ENCODE measurements at places on chromosomes 4 and X. TPM values are rescaled to one million over a fixed set of nuclear protein-coding genes. Genes with fewer than 3 reads are reported as not detected.

DNA sequence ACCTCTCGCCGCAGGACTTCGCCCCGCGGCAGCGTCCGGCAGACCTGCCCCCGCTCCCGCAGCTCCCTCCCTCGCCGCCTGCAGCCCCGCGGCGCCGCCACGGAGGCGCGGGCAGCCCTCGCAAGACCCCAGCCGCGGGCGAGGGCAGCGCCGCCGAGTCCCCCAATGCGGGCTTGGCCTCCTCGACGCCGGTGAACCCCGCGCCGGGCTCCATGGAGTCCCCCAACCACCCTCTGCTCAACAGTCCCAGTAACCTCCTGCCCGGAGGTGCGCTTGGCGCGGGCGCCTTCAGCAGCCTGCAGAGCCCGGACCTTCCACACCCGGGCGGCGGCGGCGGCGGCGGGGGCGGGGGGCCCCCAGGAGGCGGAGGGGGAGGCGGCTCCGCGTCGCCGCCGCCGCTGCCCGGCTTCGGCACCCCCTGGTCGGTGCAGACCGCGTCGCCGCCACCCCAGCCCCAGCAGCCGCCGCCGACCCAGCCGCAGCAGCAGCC is 1.2 kb downstream of the CPEB2 start:
- H3K36me3 ChIP-seq: peaks cover 10% of the 10 kb centered on the region
- peaks cover 28% of the 10 kb centered on the region for H3K4me1 ChIP-seq
- H3K27me3 ChIP-seq: no peaks in the 10 kb centered on the region
- DNase-seq: peak; percentile 48
- H3K4me3 ChIP-seq: peak overlapping the region; percentile 86

DNA sequence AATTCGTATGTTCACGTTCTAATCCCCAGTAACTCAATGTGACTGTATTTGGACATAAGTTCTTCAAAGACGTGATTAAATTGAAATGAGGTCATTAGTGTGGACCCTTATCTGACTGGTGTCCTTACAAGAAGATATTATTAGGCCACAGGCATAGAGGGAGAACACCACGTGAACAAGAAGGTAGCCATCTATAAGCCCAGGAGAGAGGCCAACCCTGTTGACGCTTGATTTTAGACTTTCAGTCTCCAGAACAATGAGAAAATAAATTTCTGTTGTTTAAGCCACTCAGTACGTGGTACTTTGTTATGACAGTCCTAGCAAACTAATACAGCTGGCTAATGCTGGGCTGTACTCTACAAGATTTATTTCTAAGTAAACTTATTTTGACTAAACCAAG is 1.5 kb upstream of the EIF1AX start:
- H3K27ac ChIP-seq: no peak overlapping the region
- H3K36me3 ChIP-seq: peaks cover 2% of the 10 kb centered on the region
- DNase-seq: no peak

GRCh38 chr4:167183036-167183435 is 51.3 kb downstream of the SPOCK3 start:
- H3K4me1 ChIP-seq: no peaks in the 10 kb centered on the region
- no peak overlapping the region for H3K4me3 ChIP-seq
- no peak for DNase-seq
- no peaks in the 10 kb centered on the region for H3K36me3 ChIP-seq
- H3K27me3 ChIP-seq: no peaks in the 10 kb centered on the region

DNA sequence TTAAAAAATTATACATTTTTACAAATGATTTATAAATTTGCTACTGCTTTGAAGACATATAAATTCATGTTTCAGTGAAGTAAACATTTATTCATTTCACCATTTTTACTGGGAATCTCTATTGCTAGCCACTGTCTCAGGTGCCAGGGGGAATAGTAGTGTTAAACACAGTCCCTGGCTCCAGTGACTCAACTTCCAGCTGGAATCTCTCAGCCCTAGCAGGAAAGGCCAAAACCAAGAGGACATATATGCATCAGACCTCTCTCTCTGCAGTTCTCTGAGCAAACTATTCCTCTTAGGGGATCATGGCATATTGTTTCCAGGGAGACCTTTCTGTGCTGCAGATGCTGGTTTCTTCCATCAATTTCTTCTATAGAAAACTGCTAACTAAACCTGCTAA is 1009.0 kb upstream of the LCORL start:
- no peak for DNase-seq
- no peak overlapping the region for H3K27ac ChIP-seq
- H3K27me3 ChIP-seq: no peaks in the 10 kb centered on the region
- H3K4me3 ChIP-seq: no peak overlapping the region

- DNase-seq: no peak
- H3K27ac ChIP-seq: no peak overlapping the region
- H3K36me3 ChIP-seq: no peaks in the 10 kb centered on the region
- H3K4me3 ChIP-seq: no peak overlapping the region
Measured at GRCh38 chrX:43211570-43211969, 433.6 kb upstream of the PPP1R2C start.

GRCh38 chr4:27272217-27272616 is 411.6 kb downstream of the STIM2 start:
- H3K27me3 ChIP-seq: no peaks in the 10 kb centered on the region
- DNase-seq: no peak
- H3K36me3 ChIP-seq: no peaks in the 10 kb centered on the region
- H3K27ac ChIP-seq: no peak overlapping the region
- H3K4me3 ChIP-seq: no peak overlapping the region

DNA sequence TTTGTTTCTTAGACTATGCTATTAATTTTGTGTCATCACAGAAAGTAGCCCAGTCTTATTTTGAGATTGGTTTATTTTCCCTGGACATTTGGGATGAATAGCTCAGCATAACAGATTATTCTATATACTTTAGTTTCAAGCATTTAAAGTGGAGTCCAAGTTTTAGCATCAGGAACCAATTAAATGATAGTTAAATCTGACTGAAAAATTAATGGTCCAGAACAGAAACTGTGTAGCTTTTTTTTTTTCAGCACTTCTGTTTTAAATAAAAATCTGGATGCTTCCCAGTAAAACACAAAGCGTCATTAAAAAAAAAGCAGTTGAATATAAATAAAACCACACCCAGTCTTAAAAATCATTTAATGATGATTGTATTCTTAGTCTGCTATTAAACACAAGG is 59.4 kb upstream of the PITX2 start:
- no peaks in the 10 kb centered on the region for H3K4me1 ChIP-seq
- no peaks in the 10 kb centered on the region for H3K36me3 ChIP-seq

DNA sequence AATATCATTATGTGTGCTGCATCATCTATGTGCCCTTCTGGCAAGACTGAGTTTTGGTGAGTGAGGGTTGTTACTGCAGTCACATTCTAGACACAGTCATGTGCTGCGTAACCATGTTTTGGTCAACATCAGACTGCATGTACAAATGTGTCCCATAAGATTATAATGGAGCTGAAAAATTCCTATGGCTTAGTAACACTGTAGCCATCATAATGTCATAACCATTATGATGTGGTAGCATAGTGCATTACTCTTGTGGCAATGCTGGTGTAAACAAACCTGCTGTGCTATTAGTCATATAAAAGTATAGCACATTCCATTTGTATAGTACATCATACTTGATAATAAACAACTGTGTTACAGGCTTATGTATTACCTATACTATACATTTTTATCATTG is 198.1 kb upstream of the NUDT6 start:
- H3K36me3 ChIP-seq: no peaks in the 10 kb centered on the region
- H3K27me3 ChIP-seq: no peaks in the 10 kb centered on the region
- no peak for DNase-seq
- no peak overlapping the region for H3K4me3 ChIP-seq

- H3K27me3 ChIP-seq: no peaks in the 10 kb centered on the region
- H3K4me3 ChIP-seq: peak overlapping the region; percentile 25
- no peaks in the 10 kb centered on the region for H3K36me3 ChIP-seq
- no peak for DNase-seq
- no peak overlapping the region for H3K27ac ChIP-seq
Measured at GRCh38 chrX:129653971-129654651, 645 bp downstream of the APLN start.

DNA sequence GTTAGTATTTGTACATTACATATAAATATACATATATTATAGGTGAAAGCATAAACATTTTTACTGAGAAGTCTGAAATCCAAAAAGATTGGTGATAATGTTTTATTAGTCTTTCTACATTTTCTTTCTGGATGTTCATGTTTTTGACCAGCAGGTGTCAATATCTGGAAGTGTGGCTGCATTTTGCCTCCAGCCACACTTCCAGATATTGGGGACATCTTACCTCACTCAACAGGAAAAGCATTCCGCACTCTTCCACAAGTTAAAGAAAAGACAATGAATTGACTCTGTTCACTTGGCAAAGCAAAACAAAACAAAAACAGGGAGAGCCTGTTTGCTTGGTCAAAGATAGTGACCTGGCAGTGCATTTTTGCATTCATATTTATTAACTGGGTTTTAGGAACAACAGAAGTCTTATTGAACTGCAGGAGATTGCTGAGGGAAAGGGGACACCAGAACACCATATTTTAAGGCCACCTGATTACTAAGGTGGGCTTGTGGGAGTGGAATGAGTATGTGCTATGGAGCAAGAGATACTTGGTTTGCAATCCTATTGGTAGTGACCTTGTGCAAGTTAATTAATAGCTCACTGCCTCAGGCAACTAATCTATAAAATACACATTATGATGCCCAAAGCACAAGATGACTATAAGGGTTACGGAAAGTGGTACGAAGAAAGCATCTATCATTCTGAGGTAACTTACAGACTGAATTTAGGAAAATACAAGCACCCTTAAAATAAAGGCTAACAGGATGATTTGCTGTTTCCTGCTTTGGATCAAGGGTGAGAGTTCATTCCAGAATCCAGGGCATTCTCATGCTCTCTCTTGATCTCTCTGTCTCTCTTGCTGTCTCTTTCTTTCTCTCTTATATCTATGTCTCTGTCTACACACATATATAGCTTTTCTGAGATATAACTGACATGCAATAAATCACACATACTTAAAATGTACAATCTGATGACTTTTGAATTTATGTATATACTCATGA is 389.9 kb upstream of the EMCN start:
- H3K4me1 ChIP-seq: no peaks in the 10 kb centered on the region
- no peaks in the 10 kb centered on the region for H3K27me3 ChIP-seq
- no peaks in the 10 kb centered on the region for H3K36me3 ChIP-seq
- DNase-seq: no peak
- H3K27ac ChIP-seq: no peak overlapping the region

DNA sequence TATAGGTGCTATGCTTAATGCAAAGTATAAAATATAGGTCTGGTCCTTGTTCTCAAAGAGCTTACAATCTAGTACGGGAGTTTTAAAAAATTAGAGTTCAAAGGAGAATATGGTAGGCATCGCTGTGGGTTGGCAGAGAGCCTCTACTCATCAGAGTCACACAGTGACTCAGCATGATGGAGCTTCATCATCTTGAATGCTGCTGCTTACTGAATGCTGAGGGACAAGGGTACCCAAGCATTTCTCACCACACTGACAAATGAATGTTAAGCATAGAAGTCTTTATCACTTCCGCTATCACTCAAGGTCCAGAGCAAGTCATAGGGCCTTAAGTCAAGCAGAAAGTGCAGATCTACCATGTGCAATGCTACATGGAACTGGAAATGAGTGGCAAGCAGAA is 268.6 kb upstream of the IGFBP7 start:
- no peak for DNase-seq
- H3K4me3 ChIP-seq: no peak overlapping the region
- H3K36me3 ChIP-seq: no peaks in the 10 kb centered on the region
- H3K4me1 ChIP-seq: no peaks in the 10 kb centered on the region

- no peak overlapping the region for H3K27ac ChIP-seq
- no peaks in the 10 kb centered on the region for H3K27me3 ChIP-seq
- no peaks in the 10 kb centered on the region for H3K4me1 ChIP-seq
- no peak overlapping the region for H3K4me3 ChIP-seq
Measured at GRCh38 chrX:69293776-69294601, 128.7 kb upstream of the PJA1 start.

- no peak for DNase-seq
- no peaks in the 10 kb centered on the region for H3K36me3 ChIP-seq
- H3K4me3 ChIP-seq: no peak overlapping the region
- H3K4me1 ChIP-seq: no peaks in the 10 kb centered on the region
Measured at GRCh38 chrX:147893741-147894140, 18.0 kb upstream of the FMR1 start.

GRCh38 chr4:4764558-4764905 is 94.9 kb upstream of the MSX1 start:
- H3K4me3 ChIP-seq: no peak overlapping the region
- no peak for DNase-seq
- no peaks in the 10 kb centered on the region for H3K4me1 ChIP-seq
- H3K36me3 ChIP-seq: no peaks in the 10 kb centered on the region

DNA sequence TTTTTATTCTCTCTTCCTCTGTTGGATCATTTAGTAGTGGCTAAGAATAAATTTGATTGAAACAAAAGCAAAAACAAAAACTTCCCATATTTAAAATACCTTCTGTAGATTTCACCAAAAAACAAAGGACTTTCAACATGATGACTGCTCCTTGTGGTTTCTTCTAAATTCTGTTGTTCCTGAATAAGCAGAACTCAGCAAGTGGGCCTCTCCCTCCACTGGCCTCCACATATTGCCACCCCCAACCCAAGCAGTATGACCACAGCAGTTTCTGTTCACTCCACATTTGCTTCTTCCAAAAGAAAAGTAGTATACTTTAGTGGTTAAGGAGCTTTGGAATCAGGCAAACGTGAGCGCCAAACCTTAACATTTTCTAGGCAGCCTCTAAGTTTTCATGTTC is 114.7 kb downstream of the COX18 start:
- H3K4me3 ChIP-seq: no peak overlapping the region
- no peak overlapping the region for H3K27ac ChIP-seq
- no peaks in the 10 kb centered on the region for H3K27me3 ChIP-seq
- H3K4me1 ChIP-seq: no peaks in the 10 kb centered on the region

GRCh38 chr4:7793186-7793585 is 146.5 kb downstream of the AFAP1 start:
- H3K4me3 ChIP-seq: no peak overlapping the region
- no peaks in the 10 kb centered on the region for H3K27me3 ChIP-seq
- DNase-seq: no peak
- peaks cover 5% of the 10 kb centered on the region for H3K4me1 ChIP-seq
- H3K27ac ChIP-seq: no peak overlapping the region

DNA sequence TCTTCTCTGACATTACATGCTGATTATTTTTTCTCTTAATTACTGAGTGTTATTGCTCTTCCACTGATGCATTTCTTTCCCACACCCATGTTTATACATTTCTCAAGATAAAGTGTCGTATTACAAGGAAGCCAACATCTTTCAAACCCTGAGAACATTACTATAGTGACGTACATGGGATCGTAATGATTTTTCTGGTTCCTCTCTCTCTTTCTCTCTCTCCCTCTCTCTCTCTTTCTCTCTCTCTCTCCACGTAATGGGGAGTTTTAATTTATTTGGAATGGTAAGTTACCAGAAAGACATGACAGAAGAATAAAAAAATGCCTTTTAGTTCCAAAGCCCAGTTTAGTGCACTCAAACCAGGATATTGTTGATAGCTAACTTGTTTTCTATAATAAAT is 40.4 kb upstream of the MAPK10 start:
- H3K36me3 ChIP-seq: no peaks in the 10 kb centered on the region
- no peaks in the 10 kb centered on the region for H3K4me1 ChIP-seq
- no peak overlapping the region for H3K27ac ChIP-seq
- no peak for DNase-seq
- H3K27me3 ChIP-seq: no peaks in the 10 kb centered on the region

Gene ALAS2
- 2.2 TPM for total RNA-seq

Gene MTNR1A
- not detected for total RNA-seq

Gene PGAM4
- not detected for total RNA-seq

Gene SPANXA2
- not detected for total RNA-seq

Gene TRPC5OS
- not detected for total RNA-seq

Gene CNKSR2
- 3.8 TPM for total RNA-seq

Gene CXCL1
- total RNA-seq: 39.0 TPM

All from left lung (tissue), 14 donors.